ENCODE measurements at places on chromosomes 3 and 15.
A peak's percentile ranks its signal among the peaks of the same experiment; 100 is the strongest.

GRCh38 chr3:159451067-159451466 is 537.6 kb upstream of the IL12A start:
- DNase-seq: peak; percentile 52

DNA sequence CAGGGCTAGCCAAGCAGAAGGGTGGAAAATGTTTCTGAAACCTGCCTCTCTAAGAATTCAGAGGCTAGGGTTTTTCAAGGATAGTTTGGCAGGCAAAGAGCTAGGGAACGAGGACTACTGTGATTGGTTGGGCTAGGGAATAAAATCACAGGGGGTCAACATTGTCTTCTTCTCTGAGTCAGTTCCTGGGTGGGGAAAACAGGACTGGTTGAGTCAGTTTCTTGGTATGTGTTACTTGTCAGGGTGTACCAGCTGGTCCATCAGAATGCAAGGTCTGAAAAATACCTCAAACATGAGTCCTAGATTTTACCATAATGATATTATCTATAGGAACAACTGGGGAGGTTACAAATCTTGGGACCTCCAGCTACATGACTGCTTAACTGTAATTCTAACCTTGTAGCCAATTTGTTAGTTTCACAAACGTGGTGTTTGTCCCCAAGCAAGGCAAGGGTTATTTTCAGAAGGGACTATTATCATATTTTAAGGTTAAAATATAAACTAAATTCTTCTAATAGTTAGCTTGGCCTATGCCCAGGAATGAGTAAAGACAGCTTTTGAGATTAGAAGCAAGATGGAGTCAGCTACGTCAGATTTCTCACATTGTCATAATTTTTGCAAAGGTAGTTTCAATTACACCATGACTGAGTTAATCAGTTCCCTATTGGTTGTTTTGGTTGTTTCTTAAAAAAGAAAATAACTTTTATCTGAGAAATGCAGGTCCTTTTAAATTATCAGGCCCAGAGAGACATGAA is 231.5 kb downstream of the ALCAM start:
- peak; percentile 98 for DNase-seq

- DNase-seq: no peak
These were observed 193.0 kb upstream of the TPM1 start for GRCh38 chr15:62849316-62850106.

- no peak for DNase-seq
These were observed 3.7 kb downstream of the EHD4 start for GRCh38 chr15:41968701-41969100.

DNA sequence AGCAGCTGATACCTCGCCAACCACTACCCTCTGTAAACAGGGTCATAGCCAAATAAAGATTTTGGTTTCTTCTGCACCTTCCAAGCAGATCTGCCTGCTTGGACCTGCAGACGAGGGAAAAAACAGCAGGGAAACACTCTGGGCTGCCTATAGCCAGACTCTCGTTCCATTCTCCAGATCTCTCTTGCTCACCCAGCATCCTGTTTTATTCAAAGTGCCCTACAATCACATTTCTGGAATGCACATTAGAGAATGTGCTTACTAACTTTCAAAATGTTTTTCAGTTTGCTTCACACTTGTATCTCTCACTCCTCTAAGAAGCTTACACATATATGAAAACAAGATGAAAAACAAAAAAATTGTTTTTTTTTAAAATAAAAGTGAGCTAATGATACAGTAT is 71.4 kb downstream of the MLH1 start:
- no peak for DNase-seq

DNA sequence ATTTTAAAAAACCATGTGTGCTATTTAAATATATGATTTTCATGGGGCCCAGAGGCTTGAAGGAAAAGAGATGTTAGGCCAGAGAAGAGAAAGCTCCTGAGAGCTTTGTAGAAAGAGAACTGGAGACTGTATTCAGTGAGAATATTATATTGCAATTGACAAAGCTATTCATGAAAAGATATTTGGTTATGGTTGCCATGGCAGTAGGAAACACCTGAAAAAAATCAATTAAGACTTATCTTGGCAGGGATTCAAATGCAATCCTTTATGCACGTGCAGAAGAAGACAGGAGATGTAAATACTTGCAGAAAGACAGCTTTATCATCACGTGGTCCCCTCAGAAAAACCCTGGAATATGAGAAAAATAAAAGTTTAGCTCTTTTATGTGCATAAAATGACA is 636.0 kb upstream of the TBL1XR1 start:
- no peak for DNase-seq

GRCh38 chr3:169953462-169954141 is 13.0 kb upstream of the SEC62 start:
- peak; percentile 73 for DNase-seq

GRCh38 chr15:42314818-42315217 is 41.6 kb upstream of the TMEM87A start:
- no peak for DNase-seq

DNA sequence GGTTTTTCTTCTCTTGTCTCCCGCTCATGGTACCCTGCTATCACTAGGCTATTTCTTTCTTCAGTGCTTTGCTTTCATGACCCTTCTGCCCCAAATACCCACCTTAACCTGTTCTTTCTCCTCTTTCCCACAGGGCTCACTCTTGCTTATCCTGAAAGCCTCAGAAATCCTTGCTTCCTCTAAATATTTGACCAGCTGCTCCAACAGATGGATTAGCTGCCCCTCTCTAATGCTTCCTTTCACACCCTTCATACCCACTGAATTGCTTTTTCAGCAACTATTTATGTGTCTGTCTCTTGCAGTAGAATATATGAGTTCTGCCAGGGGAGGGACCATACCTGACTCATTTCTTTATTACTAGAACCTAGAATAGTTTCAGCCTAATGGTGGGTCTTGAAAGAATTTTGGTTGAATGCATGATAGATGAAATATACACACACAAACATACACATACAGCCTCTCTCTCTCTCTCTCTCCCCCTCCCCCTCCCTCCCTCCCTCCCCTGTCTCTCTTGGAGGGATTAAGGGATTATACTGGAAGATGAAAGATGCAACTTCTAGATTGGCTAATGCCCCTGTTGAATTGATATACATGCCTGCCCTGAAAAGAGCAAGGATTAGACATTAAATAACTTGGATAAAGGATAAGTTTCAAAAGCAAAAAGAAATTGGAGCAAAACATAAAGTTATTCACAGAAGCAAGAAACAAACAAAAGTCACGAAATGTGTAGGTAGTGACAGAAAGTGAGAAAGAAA is 95.0 kb upstream of the GADL1 start:
- DNase-seq: no peak

GRCh38 chr3:69628951-69629350 is 110.3 kb upstream of the MITF start:
- peak; percentile 2 for DNase-seq

GRCh38 chr15:80507131-80507530 is 102.9 kb downstream of the ARNT2 start:
- DNase-seq: peak; percentile 29

GRCh38 chr3:165642761-165643420 is 194.3 kb downstream of the BCHE start:
- peak; percentile 98 for DNase-seq

DNA sequence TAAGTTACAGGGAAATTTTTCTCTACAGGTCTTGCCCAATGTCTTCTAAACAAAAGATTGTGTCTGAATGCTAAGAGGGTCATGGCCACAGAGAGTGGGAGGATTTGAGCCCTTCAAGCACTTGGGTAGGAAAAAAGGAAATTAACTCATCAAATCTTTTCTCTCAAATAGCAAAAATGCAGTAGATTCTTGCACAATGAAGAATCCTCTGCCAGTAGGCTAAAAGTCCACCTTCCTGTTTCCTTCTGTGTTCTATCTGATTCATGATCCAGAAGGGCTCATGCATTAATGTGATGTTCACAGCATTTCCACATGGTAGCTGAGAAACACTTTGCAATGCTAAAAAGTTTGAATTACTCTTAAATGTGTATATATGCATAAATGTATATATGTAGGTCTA is 177.1 kb downstream of the CD47 start:
- no peak for DNase-seq

Measured in M059J (cell line).